ENCODE measurements at places on chromosomes 1 and 21.

DNA sequence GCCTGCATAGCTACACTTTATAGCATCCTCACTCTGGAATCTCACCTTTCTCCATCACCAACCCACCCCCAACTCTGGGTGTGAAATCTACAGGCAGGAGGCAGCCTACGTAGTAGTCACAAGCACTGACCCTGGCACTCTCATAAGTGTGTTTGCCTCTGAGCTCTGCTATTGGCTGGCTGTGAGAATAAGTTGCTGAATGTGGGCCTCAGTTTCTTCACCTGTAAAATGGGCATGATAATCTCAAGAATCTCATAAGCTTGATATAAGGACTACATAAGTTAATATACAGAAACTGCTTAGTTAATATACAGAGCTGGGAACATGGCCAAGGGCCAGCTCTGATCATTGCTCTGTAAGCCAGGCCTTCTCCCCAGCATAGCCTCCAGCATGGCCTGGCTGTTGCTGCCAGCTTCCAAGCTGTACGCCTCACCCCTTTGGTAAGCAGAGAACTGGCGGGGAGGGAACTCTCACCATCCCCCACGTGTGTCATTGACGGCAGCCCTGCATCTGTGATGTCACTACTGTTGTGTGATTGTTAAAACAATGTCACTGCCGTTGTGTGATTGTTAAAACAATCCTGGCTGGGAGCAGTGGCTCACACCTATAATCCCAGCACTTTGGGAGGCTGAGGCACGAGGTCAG, 53.3 kb downstream of the SYF2 start:
- no peak for DNase-seq

DNA sequence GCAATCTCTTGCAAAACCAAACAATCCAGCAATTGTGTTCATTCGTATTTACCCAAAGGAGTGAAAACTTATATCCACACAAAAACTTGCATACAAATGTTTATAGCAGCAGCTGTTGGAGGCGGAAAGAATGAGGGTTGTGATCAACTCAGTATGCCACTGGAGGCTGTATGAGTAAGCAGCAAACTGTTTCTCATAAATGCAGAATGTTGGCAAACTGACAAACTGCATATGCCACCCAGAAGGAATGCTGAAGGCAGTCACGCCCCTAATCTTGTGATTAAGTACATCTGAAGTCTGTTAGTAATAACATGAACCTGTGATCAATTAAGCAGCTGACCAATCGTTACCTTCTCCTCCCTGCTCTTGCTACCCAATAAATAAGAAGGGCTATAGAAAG, 60.5 kb upstream of the CR2 start:
- DNase-seq: no peak

DNA sequence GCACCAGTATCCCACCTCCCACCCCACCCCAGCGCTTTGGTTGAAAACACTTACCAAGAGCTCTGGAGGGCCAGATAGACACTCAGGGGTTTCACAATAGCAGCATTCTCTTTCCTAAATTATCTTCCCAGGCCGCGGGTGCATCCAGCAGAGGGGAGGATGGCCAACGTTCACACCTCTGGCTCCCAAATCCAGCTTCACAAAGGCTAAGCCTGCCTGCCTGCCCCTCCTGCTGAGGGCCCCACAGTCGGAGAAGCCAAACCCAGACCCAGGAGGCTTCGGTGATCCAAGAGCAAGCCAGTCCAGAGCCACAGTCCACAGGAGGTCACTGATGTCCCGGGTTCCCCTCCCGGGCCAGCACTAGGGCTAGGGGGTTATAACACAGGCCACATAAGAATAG, 231.9 kb downstream of the TRABD2B start:
- no peak for DNase-seq

GRCh38 chr1:71522721-71523120, 441.9 kb upstream of the ZRANB2 start:
- DNase-seq: no peak

- DNase-seq: no peak
These were observed 52.8 kb upstream of the LYPLAL1 start for GRCh38 chr1:219120624-219121544.

DNA sequence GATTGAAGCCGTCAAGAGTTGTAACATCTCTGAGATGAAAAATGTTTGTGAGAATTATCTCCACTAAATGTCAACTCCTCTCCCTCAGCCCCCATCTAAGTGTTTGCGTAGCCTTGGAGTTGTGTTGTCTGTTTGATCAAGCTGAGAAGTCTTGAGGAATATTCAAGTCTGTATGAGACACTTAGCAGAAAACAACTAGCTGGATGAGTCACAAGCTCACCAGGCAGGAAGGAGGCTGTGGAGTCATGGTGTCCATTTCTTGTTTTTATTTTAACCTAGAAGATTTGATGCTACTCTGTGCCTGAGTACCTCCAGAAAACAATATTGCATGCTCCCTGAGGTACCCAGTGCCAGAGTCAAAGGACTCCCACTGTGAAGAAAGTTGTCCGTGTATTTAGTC, 211.6 kb upstream of the PLXNA2 start:
- DNase-seq: no peak

DNA sequence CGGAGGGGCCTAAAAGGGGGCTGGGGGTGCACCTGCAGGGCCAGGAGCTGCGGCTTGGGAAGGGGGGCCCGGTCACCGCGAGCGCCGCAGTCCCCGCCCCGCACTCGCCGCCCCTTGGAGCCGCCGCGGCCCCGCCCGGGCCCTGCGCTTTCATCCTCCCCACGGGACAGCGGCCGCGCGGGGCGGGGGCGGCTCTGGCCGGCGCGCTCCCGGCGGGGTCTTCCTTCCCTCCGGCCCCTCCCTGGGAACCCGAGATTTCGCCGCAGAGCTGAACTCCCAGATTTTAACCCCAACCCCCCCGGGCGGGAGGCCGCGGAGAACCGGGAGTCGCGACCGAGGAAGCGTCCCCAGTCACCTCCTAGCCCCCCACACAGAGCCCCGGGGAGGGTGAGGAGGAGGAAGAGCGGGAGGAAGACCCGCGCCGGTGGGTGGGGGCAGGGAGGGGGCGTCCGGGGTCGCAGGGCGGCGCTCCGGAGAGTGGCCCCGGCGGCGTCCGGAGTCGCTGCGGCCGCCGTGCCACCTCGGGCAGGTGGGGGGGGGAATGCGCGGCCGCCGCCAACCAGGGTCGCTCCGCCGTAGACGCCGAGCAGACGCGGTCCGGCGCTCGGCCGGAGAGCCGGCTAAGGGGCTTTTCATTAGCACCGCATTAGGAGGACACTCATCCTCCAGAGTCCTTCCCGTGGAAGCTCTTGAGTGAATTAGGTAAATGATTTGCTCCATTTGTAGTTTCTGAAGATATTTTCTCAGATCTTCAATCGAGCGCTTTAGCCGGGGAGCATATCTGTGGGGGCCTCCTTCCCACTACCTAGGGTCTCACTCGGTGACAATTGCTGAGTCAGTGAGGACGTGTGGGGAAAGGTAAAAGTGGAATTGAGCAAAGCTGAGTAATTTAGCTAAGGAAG, 31.6 kb upstream of the NFIA start:
- no peak for DNase-seq

DNA sequence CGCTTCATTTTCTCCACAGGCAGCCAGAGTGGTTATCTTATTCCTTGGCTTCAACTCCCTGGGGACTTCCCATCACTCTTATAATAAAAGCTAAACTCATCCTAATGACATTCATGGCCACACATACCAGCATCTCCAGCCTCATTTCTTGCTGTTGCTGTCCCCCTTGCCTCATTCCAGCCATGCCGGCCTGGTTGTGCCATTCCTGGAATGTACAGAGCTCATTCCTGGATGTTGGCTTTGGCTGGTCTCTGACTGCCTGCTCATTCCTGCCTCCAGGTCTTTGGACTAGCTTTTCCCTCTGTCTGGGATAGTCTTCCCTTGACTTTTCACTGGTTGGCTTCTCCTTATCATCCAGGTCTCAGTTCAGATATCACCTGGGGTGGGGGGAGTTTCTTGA, 2.4 kb upstream of the PEF1 start:
- DNase-seq: no peak

- no peak for DNase-seq
These were observed 153.8 kb upstream of the C1orf105 start for GRCh38 chr1:172266528-172267174.

Data from GM12878 (cell line).